ENCODE measurements at places on chromosomes 6 and 20. TPM values are rescaled to one million over a fixed set of nuclear protein-coding genes. Genes with fewer than 3 reads are reported as not detected.

The NKAPL gene
- 1.0 TPM for total RNA-seq

GRCh38 chr20:1841554-1842140, 53.6 kb upstream of the SIRPA start:
- DNase-seq = peak; percentile 26

- no peak for DNase-seq
These were observed 107.9 kb upstream of the NXT1 start for GRCh38 chr20:23242556-23243180.

- no peak for DNase-seq
These were observed 43.0 kb upstream of the ZNF217 start for GRCh38 chr20:53636540-53637097.

GRCh38 chr6:10411971-10412460, 2.9 kb downstream of the TFAP2A start:
- DNase-seq = peak; percentile 92

DNA sequence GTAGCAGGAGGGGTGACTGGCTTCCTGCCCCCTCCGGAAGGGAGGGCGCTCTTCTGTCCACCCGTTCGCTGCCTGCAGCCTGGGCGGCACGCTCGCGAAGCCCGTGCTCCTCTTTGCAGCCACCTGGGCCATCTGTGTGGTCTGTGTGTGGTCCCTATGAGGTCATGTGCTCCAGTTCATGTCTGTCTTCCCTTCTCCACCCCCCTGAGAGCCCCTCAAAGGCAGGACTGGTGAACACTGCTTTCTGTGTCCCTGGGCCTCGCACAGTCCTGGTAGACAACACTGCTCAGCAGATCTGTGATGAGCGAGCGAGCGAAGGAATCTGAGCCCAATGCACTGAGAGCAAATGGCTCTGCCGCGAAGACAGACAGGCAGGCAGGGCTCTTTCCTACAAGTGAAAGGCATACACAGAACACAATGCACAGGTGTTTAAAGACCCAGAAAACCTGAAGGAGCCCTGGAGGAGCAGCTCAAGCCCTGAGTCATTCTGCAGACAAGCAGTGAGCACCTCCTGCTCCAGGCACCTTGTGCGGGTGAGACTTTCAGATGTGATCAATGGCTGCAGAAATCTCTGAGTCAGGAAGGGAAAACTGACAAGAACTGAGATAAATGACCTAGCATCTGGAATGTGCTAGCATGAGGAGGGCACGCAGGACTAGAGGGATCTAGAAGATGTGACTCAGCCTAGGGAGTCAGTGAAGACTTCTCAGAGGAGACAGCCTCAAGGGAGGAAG, 27.1 kb downstream of the PPP1R3G start:
- DNase-seq = peak; percentile 97

DNA sequence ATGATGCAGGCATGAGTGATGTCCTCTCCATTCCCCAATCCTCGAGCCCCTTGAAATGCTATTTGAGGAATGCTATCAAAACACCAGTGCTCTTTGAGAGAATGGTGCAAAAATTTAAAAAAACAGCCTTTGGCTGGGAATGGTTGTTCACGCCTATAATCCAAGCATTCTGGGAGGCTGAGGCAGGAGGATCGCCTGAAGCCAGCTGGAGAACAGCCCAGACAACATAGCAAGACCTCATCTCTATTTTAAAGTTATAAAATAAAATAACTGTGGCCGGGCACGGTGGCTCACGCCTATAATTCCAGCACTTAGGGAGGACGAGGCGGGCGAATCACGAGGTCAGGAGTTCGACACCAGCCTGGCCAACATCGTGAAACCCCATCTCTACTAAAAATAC, 4.2 kb upstream of the VARS1 start:
- DNase-seq = no peak
